ENCODE measurements at places on chromosomes 13 and 19.

DNA sequence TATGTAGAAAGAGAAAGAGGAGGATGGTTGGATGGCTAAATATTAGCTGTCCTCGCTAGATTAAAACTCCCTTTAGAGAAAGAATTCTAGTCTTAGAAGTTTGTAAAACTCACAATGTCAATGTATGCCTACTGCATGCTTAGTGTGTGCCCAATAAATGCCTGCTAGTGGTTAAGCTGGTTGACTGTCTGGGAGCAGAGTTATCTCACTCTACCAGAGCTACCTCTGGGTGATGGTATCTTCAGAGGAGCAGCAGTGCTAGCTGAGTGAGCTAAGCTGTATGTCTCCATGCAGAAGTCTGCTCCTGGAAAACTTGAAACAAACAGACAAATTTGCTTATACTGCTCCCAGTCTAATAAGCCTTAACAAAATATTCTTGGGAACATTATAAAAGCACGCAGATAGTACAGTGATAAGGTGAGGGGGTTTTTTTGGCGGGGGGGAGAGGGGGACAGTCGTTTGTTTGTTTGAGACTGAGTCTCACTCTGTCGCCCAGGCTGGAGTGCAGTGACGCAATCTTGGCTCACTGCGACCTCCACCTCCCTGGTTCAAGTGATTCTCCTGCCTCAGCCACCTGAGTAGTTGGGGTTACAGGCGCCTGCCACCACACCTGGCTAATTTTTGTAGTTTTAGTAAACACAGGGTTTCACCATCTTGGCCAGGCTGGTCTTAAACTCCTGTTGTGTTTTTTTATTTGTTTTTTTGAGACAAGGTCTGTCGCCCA, 202.8 kb upstream of the TSC22D1 start:
- no peak for DNase-seq

DNA sequence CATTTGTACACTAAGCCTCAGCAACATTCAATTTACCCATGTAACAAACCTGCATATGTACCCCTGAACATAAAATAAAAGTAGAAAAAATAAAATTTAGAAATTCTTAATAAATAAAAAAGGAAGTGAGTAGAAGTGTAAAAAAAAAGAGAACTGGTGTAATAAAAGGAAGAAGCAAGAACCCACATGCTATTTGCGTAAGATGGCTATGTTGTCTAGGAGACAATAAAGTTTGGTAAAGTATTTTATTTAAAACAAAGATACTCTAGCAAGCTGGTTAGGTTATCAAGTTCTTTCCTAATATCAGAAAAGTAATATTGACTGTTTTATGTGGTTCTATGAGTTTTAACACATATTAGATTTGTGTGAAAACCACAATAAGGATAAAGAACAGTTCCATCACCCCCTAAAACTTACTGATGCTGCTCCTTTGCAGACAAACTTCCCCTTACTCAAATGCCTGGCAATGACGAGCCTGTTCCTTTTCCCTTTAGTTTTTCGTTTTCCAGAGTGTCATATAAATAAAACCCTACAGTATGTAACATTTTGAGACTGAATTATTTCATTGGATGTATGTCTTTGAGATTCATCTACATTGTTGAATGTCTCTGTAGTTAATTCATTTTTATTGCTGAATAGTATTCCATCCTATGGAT, 98.9 kb downstream of the TNFSF13B start:
- DNase-seq: no peak

DNA sequence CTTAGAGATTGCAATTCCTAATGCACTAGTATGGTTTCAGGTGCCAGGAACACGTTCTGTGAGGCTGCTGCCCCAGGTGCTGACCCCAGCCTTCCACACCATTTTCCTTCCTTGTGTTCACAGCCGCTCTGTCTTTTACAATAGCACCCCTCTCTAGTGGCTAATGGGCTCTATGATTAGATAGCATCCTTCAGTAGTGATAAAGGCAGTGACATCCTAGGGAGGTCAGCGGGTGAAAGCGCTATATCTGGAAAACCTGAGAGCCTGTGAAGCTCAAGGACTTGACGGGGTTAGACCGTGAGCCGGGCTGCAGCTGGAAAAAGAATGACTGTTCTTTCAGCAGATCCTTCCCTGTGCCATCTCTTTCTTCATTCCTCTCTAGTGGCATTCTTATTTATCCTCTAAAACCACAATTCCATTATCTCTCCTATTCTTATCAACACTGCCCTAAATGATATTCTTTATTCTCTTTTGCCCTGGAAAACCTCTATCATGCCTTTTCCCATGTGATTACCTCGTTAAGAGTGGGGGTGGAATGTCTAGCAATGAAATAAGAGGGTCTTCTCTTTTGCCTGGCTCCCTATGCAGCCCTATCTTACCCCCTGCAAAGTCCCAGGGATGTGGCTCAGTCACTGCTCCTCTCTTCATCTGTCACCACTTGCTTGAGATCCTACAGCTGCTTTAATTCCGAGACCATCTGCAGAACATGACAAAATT, 21.8 kb downstream of the ALOX5AP start:
- DNase-seq: no peak

- no peak for DNase-seq
Observed at GRCh38 chr13:23865906-23866305, 23.3 kb downstream of the MIPEP start.

- DNase-seq: no peak
Observed at GRCh38 chr13:90375851-90376250, 971.6 kb upstream of the MIR17HG start.

DNA sequence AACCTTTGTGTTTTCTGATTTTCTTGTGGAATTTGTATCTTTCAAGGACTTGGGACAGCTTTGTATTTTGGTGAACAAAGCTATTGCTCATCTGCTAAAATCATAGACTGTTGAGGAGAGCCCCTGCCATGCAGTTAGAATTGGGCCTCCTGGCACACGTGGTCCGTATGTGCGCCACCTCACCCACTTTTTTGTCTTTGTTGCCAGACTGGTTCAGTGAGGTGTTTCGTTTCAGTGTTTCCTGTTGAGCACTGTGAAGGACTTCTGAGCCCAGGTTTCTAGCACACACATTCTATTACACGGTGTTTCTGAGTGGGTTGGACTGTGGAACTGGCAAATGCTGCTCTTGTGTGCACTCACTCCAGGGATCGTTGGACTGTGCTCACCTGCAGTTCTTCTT, 37.6 kb upstream of the RNF113B start:
- DNase-seq: no peak

All from stimulated activated CD8-positive, alpha-beta memory T cell treated with anti-CD3 and anti-CD28 coated beads, Interleukin-15, amount 100 ng/mL, for 24 hours (primary cell).